CD4-positive, alpha-beta T cell treated with Interleukin-15 for 4 hours (primary cell): ENCODE measurements at places on chromosomes 4 and X.
A peak's percentile ranks its signal among the peaks of the same experiment; 100 is the strongest.

DNA sequence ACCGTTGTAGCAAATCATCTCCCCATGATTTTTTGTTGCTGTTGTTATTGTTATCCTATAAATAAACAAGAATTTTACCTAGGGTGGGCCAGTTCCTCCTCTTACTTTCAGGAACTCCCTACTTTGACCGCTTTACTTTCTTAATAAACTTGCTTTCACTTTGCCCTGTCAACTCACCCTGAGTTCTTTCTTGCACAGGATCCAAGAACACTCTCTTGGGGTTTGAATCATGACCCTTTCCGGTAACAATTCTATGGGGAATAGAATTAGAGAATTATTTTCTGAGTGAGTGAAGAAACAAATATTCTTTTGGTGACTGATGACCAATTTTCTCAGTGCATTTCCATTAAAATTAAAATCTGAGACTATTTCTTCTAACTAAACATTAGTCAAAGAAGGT, 584.0 kb upstream of the TENM3 start:
- no peak for DNase-seq

- no peak for DNase-seq
Observed at GRCh38 chrX:27565992-27566391, 24.2 kb upstream of the DCAF8L2 start.

DNA sequence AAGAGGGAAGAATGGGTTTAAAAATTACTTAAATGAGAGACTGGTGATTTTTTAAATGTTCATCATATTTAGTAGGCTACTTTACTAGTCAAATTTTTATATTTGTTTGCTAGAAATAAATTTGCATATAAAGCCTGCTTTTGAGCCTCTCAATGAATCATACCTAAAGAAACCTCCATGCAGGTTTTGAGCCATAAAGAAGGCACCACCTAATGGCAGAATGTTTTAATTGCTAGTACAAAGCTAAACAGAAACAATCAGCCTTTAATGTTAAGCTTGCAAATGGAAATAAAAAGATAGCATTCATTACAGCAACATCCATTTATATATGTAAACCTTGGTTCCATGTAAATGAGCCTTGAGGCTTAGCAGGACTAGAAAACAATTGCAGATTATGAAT, 989.7 kb downstream of the CCSER1 start:
- DNase-seq: no peak

DNA sequence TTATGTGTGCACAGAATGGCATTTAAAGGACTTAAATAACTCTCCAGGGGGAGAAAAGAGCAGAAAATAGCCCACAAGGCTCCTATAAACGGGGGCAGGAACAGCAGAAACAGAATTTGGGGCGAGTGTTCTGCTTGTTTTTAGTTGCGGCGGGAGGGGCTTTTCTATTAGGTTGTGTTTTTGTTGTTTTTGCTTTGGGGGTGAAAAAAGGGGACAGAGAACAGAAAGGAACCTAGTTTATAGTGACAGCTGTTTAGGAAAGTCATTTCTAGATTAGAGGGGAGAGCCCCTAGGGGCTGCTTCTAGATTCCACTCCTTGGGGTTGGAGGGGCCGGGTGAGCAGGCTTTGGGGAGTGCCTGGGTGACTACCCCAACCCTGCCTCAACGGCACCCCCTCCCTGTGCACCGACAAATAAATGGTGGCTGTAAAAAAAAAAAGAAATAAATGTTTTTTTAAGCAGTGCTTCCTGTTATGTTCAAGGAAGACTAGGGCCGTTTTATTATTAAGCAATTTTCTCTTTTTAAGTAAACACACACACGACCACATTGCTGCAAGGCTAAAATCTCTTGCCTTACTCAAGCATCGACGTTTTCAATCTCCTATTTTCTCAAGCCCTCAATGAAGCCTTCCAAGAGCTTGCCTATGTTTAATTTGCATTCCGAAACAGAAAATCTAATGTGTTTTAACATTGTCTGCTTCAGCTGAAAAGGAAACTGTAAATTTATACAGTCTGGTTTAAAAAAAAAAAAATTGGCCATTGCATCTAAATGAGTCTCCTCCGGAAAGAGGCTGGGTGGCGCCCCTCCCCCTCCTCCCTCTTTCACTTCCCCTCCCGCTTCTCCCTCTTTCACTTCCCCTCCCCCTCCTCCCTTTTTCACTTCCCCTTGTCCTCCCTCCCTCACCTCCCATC, 123.3 kb upstream of the TBL1X start:
- peak; percentile 49 for DNase-seq

DNA sequence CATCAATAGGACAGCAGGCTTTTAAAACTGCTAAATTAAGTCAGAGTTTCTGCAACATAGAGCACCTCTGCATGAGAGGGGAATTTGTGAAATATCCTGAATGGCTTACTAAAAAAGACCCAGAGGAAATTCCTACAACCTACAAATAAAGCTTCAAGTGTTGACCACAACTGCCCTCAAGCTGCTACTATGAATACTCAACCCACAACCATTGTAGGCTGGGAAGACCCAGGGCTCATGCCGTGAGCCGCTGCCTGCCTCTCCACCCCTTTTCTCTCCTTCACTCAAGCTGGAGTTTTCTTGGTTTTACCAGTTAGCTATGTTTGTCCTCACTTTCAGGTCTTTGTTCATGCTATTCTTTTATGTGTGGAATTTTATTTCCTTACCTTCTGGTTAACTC, 151.6 kb downstream of the EMCN start:
- DNase-seq: no peak

GRCh38 chrX:141989134-141989533, 85.4 kb downstream of the MAGEC1 start:
- DNase-seq: no peak

DNA sequence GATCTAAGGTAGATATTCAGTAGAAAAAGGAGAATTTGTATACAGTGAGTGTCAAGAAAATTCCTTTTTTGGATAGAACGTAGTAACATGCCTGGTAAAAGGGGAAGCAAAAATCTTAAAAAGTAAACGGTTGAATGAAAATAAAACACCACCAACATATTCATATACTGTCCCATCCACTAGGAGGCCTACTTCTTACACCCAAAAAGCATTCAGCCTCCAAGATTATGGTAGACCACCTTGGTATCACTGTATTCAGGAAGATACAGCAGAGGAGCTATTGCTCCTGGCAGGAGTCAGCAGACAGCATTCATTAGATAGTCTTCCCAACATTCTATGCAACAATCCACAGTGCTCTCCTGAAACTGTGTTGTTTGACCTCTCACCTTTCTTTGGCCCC, 274.6 kb upstream of the MAGEB2 start:
- no peak for DNase-seq

DNA sequence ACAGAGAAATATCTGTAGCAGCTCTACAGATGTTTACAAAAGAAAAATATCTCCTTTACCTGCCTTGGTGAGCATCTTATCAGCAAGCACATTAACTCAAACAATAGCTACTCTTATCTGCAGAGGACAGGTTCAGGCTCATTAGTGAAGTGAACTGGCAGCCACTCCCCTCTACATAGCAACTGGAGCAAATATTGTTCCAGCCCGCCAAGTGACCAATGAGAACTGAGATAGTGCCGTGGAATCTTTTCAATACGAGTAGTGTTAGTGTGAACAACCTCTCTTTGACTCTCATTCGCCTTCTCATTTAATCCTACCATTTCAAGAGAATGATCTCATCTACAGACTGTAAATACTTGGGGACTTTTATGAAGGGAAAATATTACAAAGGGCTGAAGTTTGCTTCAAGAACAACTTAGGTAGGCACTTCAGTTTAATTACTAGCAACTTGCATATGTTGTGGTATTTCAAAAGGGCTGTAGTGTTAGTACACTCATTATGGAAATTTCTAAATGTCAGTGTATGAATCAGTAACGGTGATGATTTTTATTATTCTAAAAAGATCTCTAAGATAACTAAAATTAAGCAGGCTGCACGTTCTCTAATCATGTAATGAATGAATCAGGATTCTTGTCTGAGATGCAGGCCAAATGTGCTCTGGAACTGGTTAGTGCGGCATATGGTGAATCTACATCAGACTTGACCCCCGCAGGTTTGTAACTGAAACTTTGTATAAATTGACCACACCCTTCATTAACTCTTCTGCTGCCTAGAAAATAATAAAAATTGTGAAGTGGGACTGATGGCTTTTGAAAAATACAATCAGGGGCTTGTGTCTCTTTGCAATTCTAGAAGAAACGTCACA, 72.4 kb downstream of the PALLD start:
- DNase-seq: no peak

- DNase-seq: no peak
Observed at GRCh38 chr4:26458157-26458561, 32.1 kb downstream of the CCKAR start.

DNA sequence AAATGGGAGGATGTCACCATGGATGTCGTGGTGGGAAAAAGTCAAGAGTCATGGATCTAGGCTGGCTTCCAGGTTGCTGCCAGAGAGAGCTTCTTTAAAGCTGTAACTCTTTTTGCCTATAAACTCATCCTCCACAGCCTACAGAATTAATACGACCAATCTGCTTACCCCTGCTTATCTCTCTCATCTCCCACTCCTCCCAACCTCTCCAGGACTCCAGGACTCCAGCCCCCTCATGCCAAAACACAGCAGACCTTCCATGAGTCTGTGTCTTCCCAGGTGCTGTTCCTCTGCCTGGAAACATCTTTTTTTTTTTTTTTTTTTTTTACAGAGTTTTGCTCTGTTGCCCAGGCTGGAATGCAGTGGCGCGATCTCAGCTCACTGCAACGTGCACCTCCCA, 15.3 kb upstream of the SLC10A4 start:
- DNase-seq: no peak
